GM10248 (cell line): ENCODE measurements at places on chromosomes 13 and 19.
A peak's percentile ranks its signal among the peaks of the same experiment; 100 is the strongest.

GRCh38 chr19:19911150-19911549 lies 10.4 kb downstream of the ZNF93 start:
- DNase-seq, result no peak

DNA sequence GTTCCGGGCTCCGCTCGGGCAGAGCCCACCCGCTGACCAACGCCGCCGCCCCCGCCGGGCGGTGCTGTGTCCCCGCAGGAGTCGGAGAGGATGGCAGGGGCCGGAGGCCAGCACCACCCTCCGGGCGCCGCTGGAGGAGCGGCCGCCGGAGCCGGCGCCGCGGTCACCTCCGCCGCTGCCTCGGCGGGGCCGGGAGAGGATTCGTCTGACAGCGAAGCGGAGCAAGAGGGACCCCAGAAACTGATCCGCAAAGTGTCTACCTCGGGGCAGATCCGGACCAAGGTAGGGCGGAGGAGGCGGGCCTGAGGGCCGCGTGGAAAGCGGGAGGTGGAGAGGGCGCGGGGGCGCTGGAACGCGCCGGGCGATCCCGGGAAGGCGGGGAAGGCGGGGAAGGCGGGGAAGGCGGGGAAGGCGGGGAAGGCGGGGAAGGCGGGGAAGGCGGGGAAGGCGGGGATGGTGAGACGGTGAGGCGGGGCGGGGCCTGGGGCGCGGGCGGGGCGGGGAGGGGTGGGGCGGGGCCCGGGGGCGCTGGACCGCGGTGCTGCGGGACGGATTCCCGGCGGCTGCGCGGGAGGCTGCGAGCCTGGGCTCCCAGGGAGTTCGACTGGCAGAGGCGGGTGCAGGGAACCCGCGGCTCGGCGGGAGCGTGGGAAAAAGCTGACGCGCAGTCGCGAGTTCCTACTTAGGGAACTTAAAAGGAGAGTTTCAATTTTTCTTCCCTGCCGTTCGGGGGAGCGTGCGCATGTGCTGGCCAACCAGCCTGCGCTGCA lies 421 bp downstream of the DGKH start:
- DNase-seq, result peak; percentile 83

- DNase-seq, result no peak
Observed at GRCh38 chr13:80037505-80037888, 303.4 kb downstream of the SPRY2 start.

GRCh38 chr19:35767288-35768081 lies 7.9 kb upstream of the ARHGAP33 start:
- DNase-seq, result peak; percentile 28

DNA sequence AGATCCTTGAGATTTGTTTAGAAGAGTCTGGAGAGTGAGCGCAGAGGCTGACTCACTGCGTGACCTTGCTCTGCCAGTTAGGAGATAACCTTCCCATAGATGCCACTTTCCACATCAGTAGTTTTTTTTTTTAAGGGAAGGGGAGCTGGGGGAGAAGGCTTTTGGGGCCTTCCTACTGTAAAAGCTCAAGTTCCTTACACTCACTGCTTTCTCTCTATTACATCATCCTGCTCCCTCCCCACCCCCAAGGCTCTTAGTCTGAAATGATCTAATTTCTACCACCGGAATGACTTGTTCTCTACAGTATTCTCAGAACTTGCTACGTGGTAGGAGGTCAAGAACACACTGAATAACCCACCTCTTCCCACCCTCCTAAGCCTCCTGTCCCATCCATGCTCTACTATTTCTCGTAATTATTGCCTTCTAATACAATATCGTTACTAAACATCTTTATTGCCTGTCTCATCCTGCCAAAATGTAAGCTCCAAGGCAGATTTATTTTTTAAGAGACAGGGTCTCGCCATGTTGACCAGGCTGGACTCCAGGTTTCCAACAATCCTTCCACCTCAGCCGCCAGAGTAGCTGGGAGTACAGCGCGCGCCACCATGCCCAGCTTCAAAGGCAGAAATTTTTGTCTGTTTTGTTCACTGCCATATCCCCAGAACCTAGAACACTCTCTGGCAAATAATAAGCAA lies 1.2 kb downstream of the LONP1 start:
- DNase-seq, result peak; percentile 64

- DNase-seq, result no peak
Observed at GRCh38 chr13:75196147-75196837, 285.7 kb downstream of the TBC1D4 start.

DNA sequence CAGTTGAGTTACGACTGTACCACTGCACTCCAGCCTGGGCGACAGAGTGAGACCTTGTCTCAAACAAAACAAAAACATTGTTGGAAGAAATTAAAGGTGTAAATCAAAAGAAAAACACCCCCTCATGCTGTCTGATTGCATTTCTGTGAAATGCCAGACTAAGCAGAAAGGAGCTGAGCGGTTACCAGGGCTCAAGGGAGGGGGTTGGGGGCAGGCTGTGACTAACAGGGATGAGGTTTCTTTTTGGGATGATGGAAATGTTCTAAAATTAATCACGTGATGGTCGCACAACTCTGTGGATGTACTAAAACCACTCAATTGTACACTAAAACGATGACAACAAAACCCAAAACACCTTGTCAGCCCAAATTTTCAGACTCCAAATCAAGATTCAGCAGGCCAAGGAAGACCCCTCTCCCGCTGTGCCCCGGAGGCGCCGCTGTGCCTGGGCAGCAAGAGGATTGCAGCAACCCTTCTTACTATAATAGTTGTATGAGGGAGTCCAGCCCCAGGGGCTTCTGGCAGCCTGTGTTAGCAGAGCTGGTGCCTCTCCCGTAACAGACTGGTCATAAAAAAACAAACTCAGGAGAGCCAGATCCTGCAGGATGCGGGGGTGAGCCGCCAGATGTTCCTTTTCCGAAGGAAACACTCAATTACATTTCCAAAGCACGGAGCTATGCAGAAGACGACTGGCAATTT lies 20.9 kb downstream of the CAPS start:
- no peak for DNase-seq

- no peak for DNase-seq
Observed at GRCh38 chr19:3196933-3197205, 11.1 kb downstream of the NCLN start.
